T-helper 1 cell (primary cell): ENCODE measurements at places on chromosomes 5 and 9.

GRCh38 chr9:89433826-89434225 lies 64.1 kb downstream of the SEMA4D start:
- no peak for DNase-seq

GRCh38 chr9:118222375-118222774 lies 518.2 kb downstream of the TLR4 start:
- no peak for DNase-seq

- DNase-seq = no peak
Observed at GRCh38 chr5:113463032-113463431, 25.2 kb downstream of the MCC start.

GRCh38 chr5:123681061-123681460 lies 169.1 kb downstream of the CSNK1G3 start:
- DNase-seq = no peak

DNA sequence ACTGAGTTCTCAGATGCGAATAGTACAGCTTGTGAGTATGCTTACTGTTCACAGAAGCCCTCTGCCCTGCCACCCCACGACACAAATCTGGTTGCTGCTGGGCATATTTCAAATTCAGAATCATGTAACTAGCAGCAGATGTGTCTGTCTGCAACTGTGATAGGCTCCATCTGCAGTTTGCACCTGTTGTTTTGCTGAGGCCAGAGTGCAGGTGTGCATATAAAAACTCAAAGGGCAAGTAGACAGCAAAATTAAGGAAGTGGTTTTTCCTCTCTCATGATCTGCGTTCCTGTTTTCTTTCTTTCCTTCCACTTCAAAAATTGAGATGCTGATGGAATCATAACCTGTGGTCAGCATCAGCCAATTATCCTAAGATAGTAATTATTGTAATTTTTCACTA lies 1000.5 kb downstream of the PTPRD start:
- DNase-seq = no peak

- no peak for DNase-seq
Observed at GRCh38 chr9:133420392-133420827, 1.8 kb upstream of the ADAMTS13 start.

GRCh38 chr9:7239708-7240107 lies 481.9 kb downstream of the KDM4C start:
- DNase-seq = no peak

DNA sequence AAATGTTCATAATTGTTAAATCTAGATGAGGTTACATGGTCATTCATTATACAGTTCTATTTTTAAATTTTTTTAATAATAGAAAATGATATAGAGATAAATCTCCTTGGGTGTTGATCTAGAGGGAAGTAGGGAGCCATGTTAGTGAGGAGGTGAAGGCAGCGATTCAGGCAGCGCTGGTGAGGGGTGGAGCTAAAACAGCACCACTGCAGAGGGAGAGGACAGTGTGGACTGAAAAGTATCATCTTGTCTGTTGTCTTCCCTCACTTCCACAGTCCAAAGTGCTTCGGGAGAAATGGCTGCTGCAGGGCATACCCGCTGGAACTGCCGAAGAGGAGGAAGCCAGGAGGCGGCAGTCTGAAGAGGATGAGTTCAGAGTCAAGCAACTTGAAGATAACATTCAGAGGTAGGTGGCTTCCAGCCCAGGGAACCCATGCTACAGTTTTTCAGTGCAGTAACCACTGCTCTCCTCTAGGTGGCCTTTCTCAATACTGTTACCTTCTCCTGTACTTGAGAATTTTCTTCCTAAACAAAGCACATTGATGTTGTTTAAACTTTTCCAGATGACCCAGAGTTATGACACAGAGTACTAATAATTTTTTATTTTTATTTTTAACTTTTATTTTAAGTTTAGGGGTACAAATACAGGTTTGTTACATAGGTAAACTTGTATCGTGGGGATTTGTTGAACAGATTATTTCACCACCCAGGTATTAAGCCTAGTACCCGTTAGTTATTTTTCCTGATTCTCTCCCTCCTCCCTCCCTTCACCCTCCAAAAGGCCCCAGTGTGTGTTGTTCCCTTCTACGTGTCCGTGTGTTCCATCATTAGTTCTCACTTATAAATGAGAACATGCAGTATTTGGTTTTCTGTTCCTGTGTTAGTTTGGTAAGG lies 100.5 kb downstream of the PALM2AKAP2 start:
- no peak for DNase-seq

DNA sequence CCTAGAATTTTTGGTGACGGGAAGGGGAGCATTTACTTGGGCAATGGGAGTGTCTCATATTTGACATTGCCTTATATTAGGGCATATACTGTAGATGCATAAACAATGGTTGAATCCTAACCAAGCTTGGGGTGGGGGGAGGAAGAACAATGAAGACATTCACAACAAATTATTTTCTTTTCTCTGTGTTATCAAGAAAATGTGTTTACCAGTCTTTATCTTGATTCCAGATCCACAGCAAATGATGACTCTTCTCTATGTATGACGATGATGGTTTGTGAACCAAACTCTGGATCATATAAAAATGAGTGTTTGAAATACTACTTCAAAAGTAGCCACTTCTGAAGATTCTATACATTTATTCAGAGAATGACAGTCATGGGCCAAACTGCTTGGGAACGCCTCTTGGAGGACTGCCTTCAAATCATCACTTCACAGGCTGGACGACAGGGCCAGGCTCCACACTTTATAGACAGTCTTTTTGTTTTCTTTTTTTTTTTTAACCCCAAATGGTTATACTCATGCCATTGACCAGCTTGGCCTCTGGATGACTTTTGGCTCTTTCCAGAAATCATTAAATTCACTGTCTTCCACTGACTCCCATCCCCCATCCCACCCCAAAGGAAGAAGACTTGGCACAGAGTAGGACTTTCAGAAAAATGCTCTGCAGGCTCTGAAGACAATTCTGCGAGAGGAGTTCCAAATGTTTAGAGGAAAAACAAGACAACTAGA lies 123.8 kb upstream of the LIFR start:
- no peak for DNase-seq

DNA sequence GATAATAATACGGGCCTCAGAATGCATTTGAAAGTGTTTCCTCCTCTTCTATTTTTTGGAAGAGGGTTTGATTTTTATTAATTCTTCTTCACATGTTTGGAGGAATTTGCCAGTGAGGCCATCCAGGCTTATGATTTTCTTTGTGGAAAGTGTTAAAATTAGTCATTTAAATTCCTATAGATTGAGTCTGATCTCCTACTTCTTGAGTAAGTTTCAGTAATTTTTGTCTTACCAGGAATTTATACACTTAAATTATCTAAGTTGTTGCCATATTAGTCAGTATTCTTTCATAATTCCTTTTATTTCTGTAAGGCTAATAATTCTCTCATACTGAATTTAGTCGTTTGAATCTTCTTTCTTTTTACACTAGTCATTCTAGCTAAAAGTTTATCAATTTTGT lies 25.2 kb upstream of the HAPLN1 start:
- DNase-seq = no peak

GRCh38 chr9:112752334-112753125 lies 2.0 kb downstream of the SNX30 start:
- DNase-seq = no peak

DNA sequence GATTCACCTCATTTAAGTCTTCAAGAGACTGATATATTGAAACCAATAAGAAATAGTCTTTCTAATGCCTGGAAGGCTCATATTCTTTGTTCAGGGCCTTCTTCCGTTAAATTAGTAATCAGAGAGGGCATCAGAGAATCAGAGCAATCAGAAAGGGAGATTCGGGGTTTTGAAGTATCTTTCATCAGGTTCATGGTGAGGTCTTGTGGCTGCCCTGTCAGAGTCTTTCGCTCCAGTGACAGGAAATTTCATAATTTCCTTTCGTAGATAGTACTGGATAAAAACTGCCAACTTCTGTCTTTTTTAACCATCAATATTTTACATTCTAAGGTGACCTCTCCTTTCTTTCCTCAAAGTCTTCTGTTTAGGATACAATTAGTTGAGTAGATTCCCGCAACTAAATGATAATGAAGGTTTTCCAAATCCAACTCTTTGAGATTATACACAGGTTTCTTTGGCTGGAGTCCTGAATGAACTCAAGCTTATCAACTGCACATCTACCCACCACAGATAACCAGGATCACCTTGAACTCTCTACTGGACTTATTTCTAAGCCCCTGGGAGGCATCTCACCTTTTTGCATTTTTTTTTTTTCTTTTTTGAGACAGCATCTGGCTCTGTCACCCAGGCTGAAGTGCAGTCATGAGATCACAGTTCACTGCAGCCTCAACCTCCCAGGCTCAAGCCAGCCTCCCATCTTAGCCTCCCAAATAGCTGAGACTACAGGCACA lies 5.5 kb downstream of the IL31RA start:
- DNase-seq = peak; percentile 84

DNA sequence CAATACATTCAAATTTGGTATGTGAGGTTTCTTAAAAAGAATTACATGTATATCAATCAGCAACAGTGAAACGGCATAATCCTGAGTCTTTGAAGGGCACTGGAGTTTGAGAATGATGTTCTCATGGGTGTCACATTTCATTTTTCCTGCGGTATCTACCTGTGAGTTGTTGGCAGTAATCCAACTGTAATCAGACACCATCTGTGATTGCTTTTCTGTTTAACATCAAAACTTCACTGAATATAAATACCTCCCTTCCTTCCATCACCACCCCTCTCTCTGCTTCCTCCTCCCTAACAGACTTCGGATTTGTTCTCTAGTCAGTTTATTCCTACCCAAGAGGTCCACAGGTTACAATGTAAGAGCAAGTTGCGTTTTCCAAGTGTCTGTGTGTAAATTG lies 275.2 kb upstream of the PCSK5 start:
- no peak for DNase-seq

DNA sequence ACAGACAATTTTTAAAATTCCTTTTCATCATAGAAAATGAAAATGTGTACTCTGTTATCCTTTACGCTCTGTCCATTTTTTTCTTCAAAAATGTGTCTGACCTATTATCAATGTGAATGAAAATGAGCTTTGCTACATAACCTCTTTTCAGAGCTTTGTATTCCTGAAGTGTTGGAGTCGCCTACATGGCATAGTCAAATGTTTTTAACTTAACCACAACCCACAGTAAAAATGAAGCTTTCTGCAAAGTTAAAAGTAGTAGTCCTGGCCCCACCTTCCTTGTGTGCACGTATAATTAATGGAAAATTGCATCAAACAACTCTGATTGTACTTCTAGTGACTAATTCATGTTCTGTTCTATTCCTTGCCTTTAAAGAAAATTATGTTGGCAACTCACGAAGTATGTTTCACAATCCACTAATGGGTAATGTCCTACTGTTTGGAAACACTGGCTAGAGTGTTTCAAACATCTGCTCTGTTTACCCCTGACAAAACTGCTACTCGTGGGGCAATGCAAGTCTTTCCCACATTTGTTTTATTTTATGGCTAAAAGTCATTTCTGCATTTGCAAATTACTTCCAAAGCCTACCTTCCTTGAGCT lies 18.6 kb upstream of the PSAT1 start:
- DNase-seq = no peak

GRCh38 chr9:77598991-77599390 lies 49.1 kb downstream of the GNA14 start:
- no peak for DNase-seq

- no peak for DNase-seq
Observed at GRCh38 chr5:120361941-120362340, 102.2 kb upstream of the PRR16 start.

DNA sequence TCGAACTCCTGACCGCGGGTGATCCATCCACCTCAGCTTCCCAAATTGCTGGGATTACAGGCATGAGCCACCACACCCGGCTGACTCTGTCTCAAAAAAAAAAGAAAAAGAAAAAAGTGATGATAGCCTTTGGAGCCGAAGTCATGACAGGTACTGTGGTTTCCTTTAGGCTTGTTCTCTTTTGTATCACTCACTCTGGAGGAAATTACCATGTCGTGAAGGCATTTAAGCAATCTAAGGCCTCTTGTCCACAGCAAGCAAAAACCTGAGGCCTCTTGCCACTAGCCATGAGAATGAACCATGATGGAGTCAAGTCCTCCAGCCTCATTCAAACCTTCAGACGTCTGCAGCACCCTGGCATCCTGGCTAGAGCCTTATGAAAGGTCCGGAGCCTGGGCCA lies 286.1 kb downstream of the RAB3C start:
- no peak for DNase-seq

DNA sequence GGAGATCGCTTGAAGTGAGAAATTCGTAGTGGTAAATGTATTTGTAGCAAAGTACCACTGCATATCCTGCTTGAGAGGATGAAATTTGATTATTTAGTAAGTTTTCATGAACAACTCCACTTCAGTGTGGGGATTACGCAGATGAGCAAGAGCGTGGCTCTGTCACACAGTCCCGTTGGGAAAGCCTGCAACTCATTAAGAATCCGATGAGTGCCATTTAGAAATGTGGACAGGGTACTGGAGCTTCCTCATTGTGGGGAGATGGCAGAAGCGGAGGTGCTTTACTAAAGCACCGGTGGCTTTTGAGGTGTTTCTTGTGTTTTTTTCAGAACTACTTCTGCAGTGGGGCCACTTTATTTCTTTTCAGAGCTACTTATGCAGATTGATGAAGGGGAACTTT lies 1.4 kb downstream of the TJP2 start:
- DNase-seq = no peak

GRCh38 chr5:34682926-34683623 lies 26.9 kb downstream of the RAI14 start:
- no peak for DNase-seq

- DNase-seq = no peak
Observed at GRCh38 chr9:36659500-36659899, 86.8 kb downstream of the MELK start.

- no peak for DNase-seq
Observed at GRCh38 chr5:9545136-9545991, 511 bp downstream of the SEMA5A start.

DNA sequence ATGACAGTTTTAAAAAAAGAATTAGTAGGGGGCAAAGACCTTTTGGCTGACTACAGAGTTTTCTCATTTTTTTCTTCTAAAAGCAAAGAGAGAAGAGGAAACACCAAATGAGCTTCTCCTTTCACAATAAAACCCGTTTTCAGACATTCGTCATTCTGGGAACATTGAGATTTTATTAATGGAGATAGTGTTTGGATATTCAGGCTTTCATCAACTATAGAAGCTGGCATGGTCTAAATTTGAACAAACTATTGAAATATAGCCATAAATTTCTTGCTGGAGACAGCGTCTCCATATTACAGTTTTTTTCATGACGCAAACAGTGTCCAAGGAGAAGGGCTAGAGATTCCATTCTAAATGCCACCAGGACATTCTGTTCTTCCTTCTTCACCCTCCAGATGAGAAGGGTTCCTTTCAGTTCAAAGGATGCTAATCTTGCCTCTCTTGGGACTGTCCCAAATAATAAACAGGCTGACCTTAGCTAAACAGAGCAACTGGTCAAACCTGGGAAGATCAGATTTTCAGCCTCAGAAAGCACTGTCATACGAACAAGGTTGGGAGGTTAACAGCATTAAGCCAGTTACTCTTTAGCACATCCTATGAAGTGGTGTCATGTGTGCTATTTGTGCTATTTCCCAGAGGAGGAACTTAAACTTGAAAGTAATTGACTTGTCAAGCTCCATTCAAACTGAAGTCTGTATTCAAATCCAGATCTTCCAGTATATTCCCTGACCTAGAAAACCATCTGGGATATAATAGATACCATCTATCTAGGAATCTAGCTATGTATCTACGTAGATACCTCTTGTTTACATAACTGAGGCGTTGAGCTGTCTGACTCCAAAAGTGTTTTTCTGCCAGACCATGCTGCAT lies 125.6 kb downstream of the LPAR1 start:
- DNase-seq = no peak

- DNase-seq = peak; percentile 37
Observed at GRCh38 chr9:101530076-101530711, 3.5 kb upstream of the RNF20 start.

- DNase-seq = no peak
Observed at GRCh38 chr9:78614892-78615291, 318.0 kb downstream of the PSAT1 start.
